ENCODE measurements at places on chromosomes 11 and 22. TPM values are rescaled to one million over a fixed set of nuclear protein-coding genes. Genes with fewer than 3 reads are reported as not detected.

- no peak for DNase-seq
Measured at GRCh38 chr22:17999851-18000250, 24.5 kb downstream of the MICAL3 start.

DNA sequence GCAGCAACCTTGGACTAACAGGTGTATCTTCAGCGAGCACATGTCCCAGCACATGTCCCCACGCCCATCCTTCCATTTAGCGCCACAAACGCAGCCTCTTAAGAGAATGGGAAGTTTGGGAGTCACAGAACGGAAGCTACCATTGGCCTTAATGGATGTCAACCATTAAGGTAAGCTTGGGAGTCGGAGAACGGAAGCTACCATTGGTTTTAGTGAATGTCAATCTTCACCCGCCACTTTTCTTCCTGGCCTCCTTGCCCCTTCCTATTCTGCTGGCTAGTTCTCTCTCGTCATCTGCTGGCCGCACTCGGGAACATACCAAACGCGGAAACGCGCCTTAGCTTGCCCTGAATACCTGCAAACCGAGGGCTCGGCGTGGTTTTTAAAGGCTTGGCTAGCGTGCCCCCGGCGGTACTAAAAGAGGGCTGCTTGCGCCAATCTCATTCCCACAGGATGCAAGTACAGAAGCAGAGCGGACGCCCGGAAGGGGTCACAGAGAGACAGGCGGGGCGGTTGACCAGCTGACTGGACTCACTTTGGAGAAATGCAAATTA is 24.3 kb downstream of the GLYATL1 start:
- DNase-seq, result peak; percentile 27

DNA sequence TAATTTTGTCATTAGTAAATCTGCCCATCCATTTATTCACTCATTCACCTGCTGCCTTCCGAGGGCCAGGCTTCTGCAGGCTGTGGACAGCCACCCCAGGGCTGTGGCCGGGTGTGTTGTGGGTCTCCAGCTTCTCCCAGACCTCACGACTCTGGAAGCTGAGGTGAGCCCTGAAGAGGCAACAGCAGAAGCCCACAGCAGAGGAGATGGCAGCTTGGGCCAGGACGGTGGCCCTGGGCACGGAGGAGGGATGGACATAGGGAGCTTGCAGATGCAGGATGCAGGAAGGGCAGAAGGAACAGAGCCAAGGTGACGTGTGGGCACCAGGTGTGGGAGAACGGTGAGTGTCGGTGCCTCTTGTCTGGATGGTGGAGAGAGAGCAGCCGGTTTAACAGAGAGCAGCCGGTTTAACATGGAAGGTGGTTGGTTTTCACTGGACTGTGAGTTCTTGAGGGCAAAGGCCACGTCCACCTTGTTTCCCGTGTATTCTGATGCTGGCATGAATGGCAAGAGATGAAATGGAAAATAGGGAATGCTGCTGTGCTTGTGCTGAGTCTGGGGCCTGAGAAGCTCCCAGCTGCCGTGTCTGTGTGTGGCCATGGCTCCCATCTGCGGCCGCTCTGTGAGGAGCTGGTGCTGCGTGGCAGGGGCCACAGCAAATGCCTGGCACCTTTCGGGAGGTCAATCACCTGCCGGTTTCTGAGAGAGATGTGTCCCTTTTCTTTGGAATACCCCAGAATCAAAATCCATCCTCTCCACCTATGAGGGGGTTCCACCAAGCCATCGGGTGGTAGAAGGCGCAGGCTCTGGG is 669.9 kb downstream of the BRD1 start:
- no peak for DNase-seq

- DNase-seq, result no peak
Measured at GRCh38 chr11:21768388-21768787, 424.5 kb upstream of the ANO5 start.

GRCh38 chr11:86390487-86390886 is 15.8 kb downstream of the CCDC81 start:
- no peak for DNase-seq

GRCh38 chr22:16958475-16958874 is 49.5 kb downstream of the GAB4 start:
- DNase-seq, result no peak

- peak; percentile 93 for DNase-seq
Measured at GRCh38 chr11:107457558-107458271, at the start of gene CWF19L2. TSS of gene CWF19L2 (minus strand) at chr11:107457825. CDS start at chr11:107457816, 9 bp downstream.

DNA sequence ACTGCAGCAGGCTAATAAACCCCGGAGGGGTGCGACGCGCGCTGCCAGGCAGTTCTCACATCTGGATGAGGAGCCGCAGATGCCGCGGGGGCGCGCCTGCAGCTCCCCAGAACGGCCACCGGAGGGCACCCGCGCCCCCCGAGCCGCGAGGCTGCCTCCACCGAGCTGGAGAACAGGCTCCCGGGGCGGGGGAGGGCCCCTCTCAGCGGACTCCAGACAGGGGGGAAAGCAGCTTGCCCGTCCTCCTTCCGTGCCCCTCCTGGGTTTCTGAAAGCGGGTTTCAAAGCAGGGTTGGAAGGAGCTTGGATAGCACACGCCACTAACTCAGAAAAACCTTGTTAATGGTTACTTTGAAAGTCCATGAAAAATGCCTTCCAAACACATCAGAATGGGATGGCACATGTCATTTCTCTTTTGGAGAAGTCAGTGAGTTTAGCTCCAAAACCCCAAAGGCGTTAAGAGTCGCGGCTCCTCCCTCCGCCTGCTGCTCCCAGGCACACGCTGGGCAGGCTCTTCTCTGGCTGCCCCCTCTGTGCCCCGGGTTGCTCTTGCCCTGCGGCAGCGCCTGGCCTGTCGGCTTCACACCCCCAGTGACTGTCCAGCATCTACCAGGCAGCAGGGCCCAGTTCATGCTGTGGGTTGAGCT is 317.8 kb downstream of the NTM start:
- peak; percentile 72 for DNase-seq

DNA sequence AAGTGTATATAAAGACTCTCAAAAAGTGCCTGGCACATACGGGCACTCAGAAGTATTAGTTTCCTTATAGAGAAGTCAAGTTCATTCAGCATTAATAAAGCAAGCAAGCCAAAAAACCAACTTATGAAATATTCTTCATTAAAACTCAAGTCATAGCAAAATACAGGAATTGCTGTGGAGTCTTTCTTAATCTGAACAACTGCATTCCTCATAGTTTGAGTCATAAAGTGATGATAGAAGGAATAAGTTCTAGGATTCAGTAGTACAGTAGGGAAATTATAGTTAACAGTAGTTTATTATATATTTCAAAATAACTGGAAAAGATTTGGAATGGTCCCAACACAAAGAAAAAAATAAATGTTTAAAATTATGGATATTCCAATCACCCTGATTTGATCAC is 200.3 kb downstream of the C11orf91 start:
- no peak for DNase-seq

- peak; percentile 26 for DNase-seq
Measured at GRCh38 chr22:39498802-39499201, 3.3 kb upstream of the MIEF1 start.

DNA sequence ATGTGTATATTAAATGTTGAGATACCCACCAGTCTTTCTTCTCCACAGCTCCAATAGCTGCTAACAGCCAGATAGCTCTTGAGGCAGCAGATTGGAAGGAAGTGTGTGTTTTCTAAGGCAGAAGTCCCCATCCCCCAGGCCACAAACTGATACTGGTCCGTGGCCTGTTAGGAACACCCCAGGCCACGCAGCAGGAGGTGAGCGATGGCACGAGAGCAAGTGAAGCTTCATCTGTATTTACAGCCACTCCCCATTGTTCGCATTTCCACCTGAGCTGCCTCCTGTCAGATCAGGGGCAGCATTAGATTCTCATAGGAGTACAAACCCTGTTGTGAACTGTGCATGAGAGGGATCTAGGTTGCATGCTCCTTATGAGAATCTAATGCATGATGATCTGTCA is 12.7 kb downstream of the CCDC73 start:
- DNase-seq, result no peak

The PLAAT5 gene
- 5.6 TPM for total RNA-seq

The OR51G1 gene
- not detected for total RNA-seq

The NXPE2 gene
- total RNA-seq, result 0.34 TPM

The ST14 gene
- 24.3 TPM for total RNA-seq

The OR51B4 gene
- total RNA-seq, result 1.9 TPM

The CARD16 gene
- total RNA-seq, result 43.0 TPM

The GGTLC2 gene
- total RNA-seq, result 0.80 TPM
